ENCODE measurements at places on chromosomes 2 and 18. TPM values are rescaled to one million over a fixed set of nuclear protein-coding genes. Genes with fewer than 3 reads are reported as not detected.

REG1B gene
- not detected for polyA plus RNA-seq

TMEM163 gene
- 0.49 TPM for polyA plus RNA-seq

GRCh38 chr18:1544016-1544415 is 639.3 kb downstream of the ADCYAP1 start:
- H3K27ac ChIP-seq, result no peak overlapping the region
- H3K27me3 ChIP-seq, result no peaks in the 10 kb centered on the region
- no peak overlapping the region for H3K4me3 ChIP-seq
- no peak for DNase-seq

DNA sequence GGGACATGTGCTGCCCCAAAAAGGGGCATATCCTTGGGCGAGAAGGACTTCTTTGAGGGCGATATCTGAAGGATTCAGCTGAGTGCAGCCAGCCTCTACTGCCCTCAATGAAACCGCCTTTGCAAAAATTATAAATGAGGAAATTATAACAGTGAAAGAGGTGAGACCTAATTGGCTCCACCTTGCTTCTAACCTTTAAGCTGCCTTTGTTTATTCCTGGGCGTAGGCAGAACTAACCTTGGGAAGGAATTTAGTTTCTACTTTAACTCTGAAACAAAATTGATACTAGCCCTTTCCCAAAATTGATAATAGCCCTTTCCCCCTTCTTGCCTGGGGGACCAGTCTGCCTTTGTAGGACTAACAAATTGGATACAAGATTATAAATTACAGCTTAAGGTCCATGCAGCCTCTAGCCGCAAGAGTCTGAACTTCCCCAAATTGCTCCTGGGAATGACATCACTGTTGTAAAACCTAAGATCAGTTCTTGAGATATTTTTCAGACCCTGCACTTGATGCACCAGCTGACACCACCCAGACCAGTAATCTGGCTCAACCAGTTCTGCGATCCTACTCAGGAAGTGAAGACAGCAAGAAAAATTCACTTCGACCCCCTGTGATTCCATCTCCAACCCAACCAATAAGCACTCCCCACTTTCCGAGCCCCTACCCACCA is 36.0 kb upstream of the ASAP2 start:
- peaks cover 5% of the 10 kb centered on the region for H3K4me1 ChIP-seq
- DNase-seq, result no peak
- no peaks in the 10 kb centered on the region for H3K36me3 ChIP-seq
- H3K27ac ChIP-seq, result no peak overlapping the region
- peaks cover 11% of the 10 kb centered on the region for H3K27me3 ChIP-seq

DNA sequence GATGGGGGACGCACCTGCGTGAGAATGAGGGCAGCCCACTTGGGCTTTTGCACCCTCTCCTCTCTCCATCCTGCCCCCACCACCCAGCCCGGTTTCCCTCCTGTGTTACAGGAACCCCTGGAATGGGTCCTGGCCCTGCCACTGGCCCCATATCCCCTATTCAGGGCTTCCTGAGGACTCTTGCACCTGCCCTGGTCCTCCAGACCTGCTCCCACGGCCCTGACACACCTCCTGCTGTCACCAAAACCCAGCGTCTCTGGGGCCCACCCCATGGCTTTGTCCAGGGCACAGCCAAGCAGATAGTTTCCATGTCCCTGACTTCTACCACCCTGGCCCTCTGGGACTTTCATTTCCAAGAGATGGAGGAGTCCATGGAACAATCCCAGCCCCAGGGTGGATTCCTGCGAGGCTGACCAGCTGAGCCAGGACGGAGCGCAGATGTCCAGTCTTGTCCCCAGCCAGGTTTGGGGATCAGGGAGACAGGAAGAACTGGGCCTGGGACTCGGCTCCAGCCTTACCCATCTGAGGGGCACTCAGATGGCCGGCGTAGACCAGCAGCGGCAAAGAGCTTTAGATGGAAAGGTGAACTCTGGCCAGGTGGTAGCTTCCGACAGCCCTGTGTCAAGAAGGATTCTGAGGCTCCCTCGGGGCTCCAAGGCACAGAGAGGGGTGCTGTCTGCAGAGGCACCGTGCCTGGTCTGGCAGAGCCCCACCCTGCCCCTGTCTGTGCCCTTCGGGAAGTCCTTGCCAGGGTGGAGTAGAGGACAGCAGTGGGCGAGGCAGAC is 12.0 kb downstream of the GPR35 start:
- no peak for DNase-seq
- no peak overlapping the region for H3K4me3 ChIP-seq

DNA sequence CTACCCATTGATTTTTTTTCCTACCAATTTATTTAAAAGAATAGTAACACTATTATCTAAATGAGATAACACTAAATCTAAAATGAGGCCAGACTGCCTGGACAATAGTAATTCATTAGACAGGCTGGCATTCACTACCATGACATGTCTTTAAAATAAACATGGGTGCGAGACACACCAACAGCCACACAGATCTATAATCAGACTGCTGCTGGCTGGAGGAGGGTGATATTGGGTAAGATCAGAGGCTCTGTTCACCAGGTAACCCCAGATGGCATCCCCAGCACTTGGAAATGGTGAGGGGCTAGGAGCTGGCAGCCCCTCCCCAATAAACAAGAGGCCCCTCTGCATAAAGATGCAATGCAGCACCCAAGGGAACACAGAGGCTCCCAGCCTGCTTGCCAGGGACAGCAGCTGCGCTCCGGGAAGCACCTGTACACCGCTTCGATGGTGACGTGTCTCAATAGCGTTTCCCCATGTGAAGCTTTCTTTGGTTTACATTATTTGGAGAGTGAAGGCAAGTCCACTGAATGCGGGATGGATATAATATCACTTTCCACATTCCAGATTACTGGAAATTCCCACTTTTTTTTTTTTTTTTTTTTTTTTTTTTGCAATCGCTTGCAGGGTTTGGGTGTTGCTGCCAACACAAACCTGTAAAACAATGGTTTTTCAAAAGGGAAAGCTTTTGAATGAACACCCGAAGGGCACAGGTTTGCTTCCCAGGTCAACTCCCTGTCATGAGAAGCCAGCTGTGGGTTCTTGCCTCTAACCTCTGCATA is 159.0 kb downstream of the ZNF516 start:
- no peak overlapping the region for H3K4me3 ChIP-seq
- no peaks in the 10 kb centered on the region for H3K27me3 ChIP-seq
- no peak for DNase-seq
- no peak overlapping the region for H3K27ac ChIP-seq
- no peaks in the 10 kb centered on the region for H3K4me1 ChIP-seq
- H3K36me3 ChIP-seq, result peaks cover 11% of the 10 kb centered on the region

GRCh38 chr2:75801234-75801982 is 90.7 kb upstream of the GCFC2 start:
- no peak for DNase-seq
- H3K36me3 ChIP-seq, result no peaks in the 10 kb centered on the region
- H3K4me3 ChIP-seq, result no peak overlapping the region
- H3K27ac ChIP-seq, result no peak overlapping the region
- H3K27me3 ChIP-seq, result peaks cover 8% of the 10 kb centered on the region

Measured in naive B cell (primary cell).